Activated CD4-positive, alpha-beta memory T cell treated with anti-CD3 and anti-CD28 coated beads for 36 hours (primary cell): ENCODE measurements at places on chromosomes 3 and 15. TPM values are rescaled to one million over a fixed set of nuclear protein-coding genes. Genes with fewer than 3 reads are reported as not detected.

DNA sequence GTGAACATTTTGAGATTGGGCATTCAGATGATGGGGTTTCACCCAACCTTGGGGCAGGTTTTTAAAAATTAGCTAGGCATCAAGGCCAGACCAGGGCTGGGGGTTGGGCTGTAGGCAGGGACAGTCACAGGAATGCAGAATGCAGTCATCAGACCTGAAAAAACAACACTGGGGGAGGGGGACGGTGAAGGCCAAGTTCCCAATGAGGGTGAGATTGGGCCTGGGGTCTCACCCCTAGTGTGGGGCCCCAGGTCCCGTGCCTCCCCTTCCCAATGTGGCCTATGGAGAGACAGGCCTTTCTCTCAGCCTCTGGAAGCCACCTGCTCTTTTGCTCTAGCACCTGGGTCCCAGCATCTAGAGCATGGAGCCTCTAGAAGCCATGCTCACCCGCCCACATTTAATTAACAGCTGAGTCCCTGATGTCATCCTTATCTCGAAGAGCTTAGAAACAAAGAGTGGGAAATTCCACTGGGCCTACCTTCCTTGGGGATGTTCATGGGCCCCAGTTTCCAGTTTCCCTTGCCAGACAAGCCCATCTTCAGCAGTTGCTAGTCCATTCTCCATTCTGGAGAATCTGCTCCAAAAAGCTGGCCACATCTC lies 6.1 kb downstream of the RHO start:
- H3K27ac ChIP-seq: no peak overlapping the region
- no peaks in the 10 kb centered on the region for H3K4me1 ChIP-seq
- H3K36me3 ChIP-seq: no peaks in the 10 kb centered on the region
- no peak for DNase-seq
- no peak overlapping the region for H3K4me3 ChIP-seq
- no peaks in the 10 kb centered on the region for H3K27me3 ChIP-seq

- H3K27me3 ChIP-seq: no peaks in the 10 kb centered on the region
- no peaks in the 10 kb centered on the region for H3K36me3 ChIP-seq
- no peak overlapping the region for H3K27ac ChIP-seq
- H3K4me1 ChIP-seq: no peaks in the 10 kb centered on the region
- DNase-seq: no peak
- no peak overlapping the region for H3K4me3 ChIP-seq
Observed at GRCh38 chr3:127082066-127082465, 99.2 kb downstream of the PLXNA1 start.

GRCh38 chr3:117671722-117672318 lies 962.2 kb downstream of the TUSC7 start:
- H3K4me3 ChIP-seq: no peak overlapping the region
- H3K27ac ChIP-seq: no peak overlapping the region
- H3K27me3 ChIP-seq: no peaks in the 10 kb centered on the region
- no peaks in the 10 kb centered on the region for H3K36me3 ChIP-seq
- no peak for DNase-seq

GRCh38 chr3:135240426-135240825 lies 445.4 kb downstream of the EPHB1 start:
- no peaks in the 10 kb centered on the region for H3K27me3 ChIP-seq
- DNase-seq: no peak
- no peak overlapping the region for H3K4me3 ChIP-seq
- no peaks in the 10 kb centered on the region for H3K36me3 ChIP-seq
- no peaks in the 10 kb centered on the region for H3K4me1 ChIP-seq

DNA sequence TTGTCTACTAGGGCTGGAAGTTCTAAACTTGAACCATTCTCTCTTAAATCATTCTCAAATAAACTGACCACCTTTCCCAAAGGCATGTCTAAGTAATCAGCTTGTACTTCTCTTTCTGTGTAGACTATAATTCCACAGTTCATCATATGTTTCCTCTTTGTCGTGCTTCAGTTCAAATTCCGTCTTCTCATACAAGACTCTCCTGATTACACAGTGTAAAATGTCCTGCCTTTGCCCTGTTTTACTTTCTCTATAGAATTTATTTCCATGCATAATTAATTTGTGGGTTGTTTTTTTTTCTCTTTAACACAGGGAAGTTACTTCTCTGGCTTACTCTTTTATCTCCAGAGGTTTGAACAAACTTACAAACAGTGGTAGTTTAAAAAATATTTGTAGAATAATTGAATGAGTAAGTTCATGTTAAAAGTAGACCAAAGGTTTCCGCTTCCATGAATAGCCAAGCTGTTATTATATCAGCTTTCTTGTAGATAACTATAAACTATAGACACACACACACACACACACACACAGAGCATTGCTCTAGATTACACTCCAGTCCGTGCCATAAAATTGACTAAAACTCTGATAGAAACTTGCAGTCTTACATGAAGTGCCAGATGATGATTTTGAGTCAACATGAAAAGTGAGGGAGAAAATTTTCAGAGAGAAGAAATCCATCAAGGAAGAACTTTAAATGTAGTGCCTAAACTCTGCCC lies 119.0 kb downstream of the SUCNR1 start:
- peaks cover 4% of the 10 kb centered on the region for H3K27me3 ChIP-seq
- no peaks in the 10 kb centered on the region for H3K4me1 ChIP-seq
- no peak overlapping the region for H3K27ac ChIP-seq
- no peak overlapping the region for H3K4me3 ChIP-seq
- DNase-seq: no peak

GRCh38 chr3:43309372-43310305 lies 23.3 kb downstream of the SNRK start:
- no peak overlapping the region for H3K27ac ChIP-seq
- no peak overlapping the region for H3K4me3 ChIP-seq
- H3K36me3 ChIP-seq: peaks cover 48% of the 10 kb centered on the region
- peaks cover 57% of the 10 kb centered on the region for H3K4me1 ChIP-seq

DNA sequence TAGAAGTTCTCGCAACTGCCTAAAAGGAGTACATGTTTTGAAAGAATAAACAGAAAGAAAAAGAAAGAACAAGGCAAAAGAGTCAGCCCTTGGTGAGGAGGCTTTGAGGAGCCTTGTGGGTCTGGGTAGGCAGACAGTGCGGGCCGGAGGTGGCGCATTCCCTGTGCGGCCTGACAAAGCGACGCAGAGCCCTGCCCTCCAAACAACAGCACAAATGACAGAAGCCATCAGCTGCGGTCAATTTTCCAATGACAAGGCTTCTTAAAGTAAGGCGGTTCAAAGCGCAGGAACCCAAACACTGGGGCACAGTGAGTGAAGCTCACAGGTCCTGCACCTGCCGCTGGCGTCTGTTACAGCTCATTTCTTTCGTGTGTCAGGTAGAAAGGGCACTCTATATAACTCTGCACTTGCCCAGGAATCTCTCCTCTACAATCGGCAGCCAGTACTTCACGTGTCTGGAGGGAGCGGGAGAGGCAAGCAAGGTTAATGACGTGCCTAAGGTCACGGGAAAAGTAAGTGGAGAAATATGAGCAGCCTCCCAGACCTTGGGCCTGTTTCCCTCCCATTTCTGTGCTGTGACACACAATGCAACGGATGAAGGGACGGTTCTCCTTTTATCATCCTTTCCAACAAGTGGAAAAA lies 178.1 kb downstream of the OPA1 start:
- H3K36me3 ChIP-seq: no peaks in the 10 kb centered on the region
- H3K27ac ChIP-seq: no peak overlapping the region
- no peak overlapping the region for H3K4me3 ChIP-seq
- H3K4me1 ChIP-seq: no peaks in the 10 kb centered on the region
- H3K27me3 ChIP-seq: peaks cover 5% of the 10 kb centered on the region

GRCh38 chr3:165641569-165642310 lies 195.5 kb downstream of the BCHE start:
- H3K27me3 ChIP-seq: no peaks in the 10 kb centered on the region
- H3K36me3 ChIP-seq: no peaks in the 10 kb centered on the region
- H3K27ac ChIP-seq: no peak overlapping the region
- no peaks in the 10 kb centered on the region for H3K4me1 ChIP-seq
- H3K4me3 ChIP-seq: no peak overlapping the region
- no peak for DNase-seq

- H3K4me3 ChIP-seq: no peak overlapping the region
- H3K27me3 ChIP-seq: peaks cover 4% of the 10 kb centered on the region
- no peaks in the 10 kb centered on the region for H3K36me3 ChIP-seq
- no peak overlapping the region for H3K27ac ChIP-seq
- DNase-seq: no peak
Observed at GRCh38 chr15:39267685-39268084, 313.2 kb upstream of the THBS1 start.

DNA sequence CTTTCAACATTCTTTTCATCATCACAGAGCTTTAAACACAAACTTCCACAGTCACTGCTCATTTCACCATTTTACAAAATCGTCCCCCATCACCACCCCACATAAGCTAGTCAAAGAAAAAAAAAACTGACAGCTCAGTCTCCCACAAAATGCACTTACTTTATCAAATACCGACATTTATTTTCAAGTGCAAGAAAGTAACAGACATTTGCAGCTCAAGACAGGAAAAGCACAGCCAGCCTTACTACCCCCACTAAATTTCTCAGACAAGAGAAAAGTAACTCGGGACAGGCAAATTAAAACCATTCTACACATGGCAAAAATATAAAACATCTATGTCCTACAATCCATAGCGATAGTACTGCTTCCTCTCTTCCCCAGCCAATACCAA lies 402.4 kb downstream of the SHQ1 start:
- H3K36me3 ChIP-seq: peaks cover 43% of the 10 kb centered on the region
- DNase-seq: no peak
- peaks cover 44% of the 10 kb centered on the region for H3K4me1 ChIP-seq
- peaks cover 9% of the 10 kb centered on the region for H3K27me3 ChIP-seq

DNA sequence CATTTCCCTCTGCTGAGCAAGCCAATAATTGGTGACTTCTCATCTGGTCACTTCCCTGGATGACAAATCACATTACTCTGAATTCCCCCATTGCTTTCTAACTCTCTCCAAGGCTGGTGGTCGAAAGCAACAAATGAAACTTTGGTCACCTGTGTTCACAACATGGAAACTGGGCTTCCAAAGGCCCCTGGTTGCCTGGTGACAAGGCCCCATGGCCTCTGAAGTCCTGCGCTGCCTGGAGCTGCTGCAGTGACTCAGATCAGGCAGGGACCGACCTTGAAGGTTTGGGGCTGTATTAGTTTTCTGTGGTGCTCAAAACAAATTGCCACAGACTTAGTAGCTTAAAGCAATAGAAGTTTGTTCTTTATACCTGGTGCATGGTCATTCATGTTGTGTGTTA lies 345.3 kb downstream of the WDR72 start:
- no peak overlapping the region for H3K27ac ChIP-seq
- no peak overlapping the region for H3K4me3 ChIP-seq
- no peaks in the 10 kb centered on the region for H3K27me3 ChIP-seq
- no peak for DNase-seq

DNA sequence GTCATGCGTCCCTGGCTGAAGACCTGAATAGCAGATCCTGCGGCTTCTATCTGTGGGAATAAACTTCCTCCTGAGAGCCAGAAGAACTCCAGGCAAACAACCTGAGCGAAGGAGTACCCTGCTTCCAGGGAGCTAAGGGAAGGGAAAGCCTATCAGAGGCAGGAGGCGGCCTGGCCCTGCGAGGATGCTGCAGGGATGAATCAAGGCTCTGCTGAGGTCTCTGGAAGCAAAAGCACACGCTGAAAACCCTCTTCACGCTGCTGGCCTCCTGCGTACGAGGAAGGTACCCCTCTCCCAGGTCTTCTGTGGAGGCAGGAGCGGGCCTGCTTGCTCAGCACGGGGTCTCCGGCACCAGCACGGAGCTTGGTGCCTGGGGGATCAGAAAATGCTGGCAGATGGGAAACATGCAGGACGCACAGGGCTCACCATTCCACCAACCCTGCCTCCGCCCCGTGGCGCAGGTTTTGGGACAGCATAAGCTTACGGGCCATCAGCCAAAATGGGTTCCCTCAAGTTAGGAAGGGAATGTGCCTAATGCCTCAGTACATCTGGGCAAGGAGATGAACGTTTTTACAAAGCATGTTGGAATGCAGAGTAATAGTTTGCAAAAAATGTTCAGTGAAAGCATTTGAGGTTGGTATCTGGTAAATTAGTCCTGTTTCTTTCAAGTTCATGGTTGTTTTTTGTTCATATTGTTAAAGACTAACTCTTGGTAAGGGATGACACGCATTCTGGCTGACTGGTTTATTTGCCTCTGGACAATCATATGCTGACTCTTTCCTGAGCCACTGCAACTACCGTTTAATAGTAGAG lies 72.3 kb downstream of the CHSY1 start:
- no peak for DNase-seq
- no peak overlapping the region for H3K27ac ChIP-seq
- H3K36me3 ChIP-seq: peaks cover 35% of the 10 kb centered on the region
- H3K4me3 ChIP-seq: no peak overlapping the region
- H3K4me1 ChIP-seq: peaks cover 41% of the 10 kb centered on the region
- H3K27me3 ChIP-seq: no peaks in the 10 kb centered on the region

- H3K36me3 ChIP-seq: no peaks in the 10 kb centered on the region
- DNase-seq: no peak
- no peak overlapping the region for H3K4me3 ChIP-seq
- H3K27me3 ChIP-seq: no peaks in the 10 kb centered on the region
Observed at GRCh38 chr3:40152482-40153133, 156.9 kb upstream of the EIF1B start.

GRCh38 chr3:9331171-9331570 lies 31.7 kb upstream of the THUMPD3 start:
- no peak for DNase-seq
- peaks cover 1% of the 10 kb centered on the region for H3K36me3 ChIP-seq
- H3K4me3 ChIP-seq: no peak overlapping the region

- peaks cover 21% of the 10 kb centered on the region for H3K4me1 ChIP-seq
- no peaks in the 10 kb centered on the region for H3K36me3 ChIP-seq
- no peak overlapping the region for H3K27ac ChIP-seq
Observed at GRCh38 chr3:150699068-150699639, 4.6 kb downstream of the ERICH6 start.

DNA sequence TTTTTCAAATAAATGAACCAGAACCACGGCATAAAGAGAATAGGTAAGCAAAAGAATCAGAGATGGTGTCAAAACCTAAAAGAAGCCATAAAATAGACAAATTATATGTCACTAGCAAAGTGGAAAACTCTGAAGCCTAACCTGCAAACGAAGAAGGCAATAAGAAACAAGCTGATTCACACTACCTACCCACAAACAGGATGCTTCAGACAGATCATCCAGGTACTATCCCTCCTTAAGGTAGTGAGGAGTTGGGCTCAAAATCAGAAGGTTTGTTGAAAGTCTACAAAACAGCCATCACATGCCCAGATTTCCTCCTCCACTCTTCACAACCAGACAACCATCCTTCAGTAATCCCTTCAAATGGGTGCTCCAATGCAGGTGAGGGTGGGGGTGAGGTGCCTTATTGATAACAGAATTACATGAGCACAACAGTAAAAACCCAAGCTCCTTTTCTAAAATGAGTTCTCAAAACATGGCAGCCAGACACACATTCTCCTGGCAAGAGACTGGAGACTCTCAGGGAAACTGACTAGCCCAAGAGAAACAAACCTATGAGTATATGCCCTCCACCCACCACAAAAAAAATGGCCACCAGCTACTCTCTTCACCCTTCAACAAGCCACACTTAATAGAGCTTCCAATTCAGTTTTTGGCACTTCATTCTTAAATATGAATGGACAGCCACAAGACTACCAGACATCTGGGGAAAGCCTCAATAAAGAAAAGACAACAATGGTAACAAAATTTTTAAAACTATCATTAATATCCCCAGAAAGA lies 6.4 kb downstream of the KPNA1 start:
- H3K27me3 ChIP-seq: no peaks in the 10 kb centered on the region
- H3K4me1 ChIP-seq: peaks cover 66% of the 10 kb centered on the region
- H3K36me3 ChIP-seq: peaks cover 22% of the 10 kb centered on the region
- no peak overlapping the region for H3K4me3 ChIP-seq

- H3K4me1 ChIP-seq: no peaks in the 10 kb centered on the region
- no peak overlapping the region for H3K4me3 ChIP-seq
- DNase-seq: no peak
- no peak overlapping the region for H3K27ac ChIP-seq
- peaks cover 6% of the 10 kb centered on the region for H3K27me3 ChIP-seq
- H3K36me3 ChIP-seq: peaks cover 5% of the 10 kb centered on the region
Observed at GRCh38 chr3:42476225-42477125, 26.0 kb upstream of the VIPR1 start.

The CRYGS gene
- 2.5 TPM for total RNA-seq

The ZCWPW2 gene
- 0.43 TPM for total RNA-seq

The GMNC gene
- total RNA-seq: not detected

The PARP15 gene
- total RNA-seq: 11.0 TPM

The GABRG3 gene
- total RNA-seq: not detected

The FANCD2 gene
- 89.4 TPM for total RNA-seq
